ENCODE measurements at places on chromosomes 11 and 22. TPM values are rescaled to one million over a fixed set of nuclear protein-coding genes. Genes with fewer than 3 reads are reported as not detected.

- no peak for DNase-seq
- peaks cover 35% of the 10 kb centered on the region for H3K36me3 ChIP-seq
- no peak overlapping the region for H3K4me3 ChIP-seq
These were observed 78.9 kb downstream of the DBX1 start for GRCh38 chr11:20081336-20081735.

DNA sequence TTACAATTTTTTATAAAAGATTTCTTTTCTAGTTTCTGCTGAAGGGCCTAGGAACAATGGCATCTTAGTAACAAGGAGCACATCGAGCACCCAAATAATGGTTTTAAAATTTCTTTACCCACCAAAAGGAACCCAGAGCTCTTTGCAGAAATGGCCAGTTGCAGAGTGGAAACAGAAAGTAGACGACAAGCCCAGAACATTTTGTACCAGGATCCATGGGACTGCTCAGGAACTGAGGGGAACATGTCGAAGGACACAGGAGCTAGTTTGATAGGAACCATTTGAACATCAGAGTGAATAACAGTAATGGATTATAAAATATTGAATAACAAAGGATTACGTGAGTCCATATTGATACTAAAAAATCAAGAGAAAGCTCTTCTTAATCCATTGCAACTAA lies 17.3 kb downstream of the PANX1 start:
- H3K27ac ChIP-seq: no peak overlapping the region
- no peak overlapping the region for H3K4me3 ChIP-seq
- no peaks in the 10 kb centered on the region for H3K27me3 ChIP-seq
- no peaks in the 10 kb centered on the region for H3K36me3 ChIP-seq
- no peaks in the 10 kb centered on the region for H3K4me1 ChIP-seq

- H3K27me3 ChIP-seq: no peaks in the 10 kb centered on the region
- H3K27ac ChIP-seq: no peak overlapping the region
- H3K4me1 ChIP-seq: no peaks in the 10 kb centered on the region
- no peak overlapping the region for H3K4me3 ChIP-seq
- no peaks in the 10 kb centered on the region for H3K36me3 ChIP-seq
These were observed 213.7 kb upstream of the TBCEL start for GRCh38 chr11:120810251-120810650.

Gene BIK
- total RNA-seq: not detected

DNA sequence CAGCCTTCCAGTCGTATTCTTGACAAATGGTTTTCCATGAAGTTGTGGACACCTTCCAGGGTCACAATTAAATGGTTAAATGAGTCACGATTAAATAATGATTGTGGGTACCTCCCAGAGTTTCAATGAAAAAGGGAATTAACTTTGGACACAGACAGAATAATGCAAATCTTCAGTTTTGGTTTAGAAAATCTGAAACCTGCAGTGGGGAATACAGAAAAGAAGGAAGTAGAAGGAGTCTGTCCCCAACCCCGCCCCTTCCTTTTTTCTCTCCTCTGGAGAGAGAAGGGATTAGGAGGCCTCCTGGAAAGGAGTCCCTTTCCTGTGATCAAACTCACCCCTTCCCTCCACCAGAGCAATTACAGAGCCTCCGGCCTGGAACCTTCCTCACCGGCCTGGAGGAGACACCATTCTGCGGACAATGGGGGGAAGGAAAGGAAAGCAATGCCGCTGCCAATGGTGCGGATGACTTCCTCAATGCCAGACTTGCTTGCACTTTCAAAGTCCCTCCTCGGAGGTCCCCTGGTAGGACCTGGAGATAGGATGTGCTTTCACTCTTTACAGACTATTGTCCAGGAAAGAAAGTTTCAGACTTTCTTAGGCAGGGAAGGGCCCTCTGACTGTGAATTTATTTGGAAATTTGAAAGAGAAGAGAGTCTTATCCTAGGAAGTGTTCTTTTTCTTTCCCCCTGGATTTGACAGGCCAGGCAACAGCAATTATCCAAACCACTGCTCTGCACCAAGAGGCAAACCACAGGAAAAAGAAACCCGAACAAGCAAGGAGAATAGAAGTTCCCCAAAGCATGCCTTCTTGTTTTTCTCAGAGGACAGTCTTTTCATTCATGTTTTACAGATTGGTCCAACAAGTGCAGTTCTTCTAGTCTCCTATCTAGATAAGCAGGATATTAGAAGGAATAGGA lies 86.8 kb downstream of the PTPRJ start:
- no peak for DNase-seq
- no peak overlapping the region for H3K4me3 ChIP-seq
- no peaks in the 10 kb centered on the region for H3K4me1 ChIP-seq
- H3K27ac ChIP-seq: no peak overlapping the region
- H3K27me3 ChIP-seq: no peaks in the 10 kb centered on the region

GRCh38 chr11:77186302-77186701 lies 58.3 kb downstream of the MYO7A start:
- no peaks in the 10 kb centered on the region for H3K36me3 ChIP-seq
- H3K27ac ChIP-seq: no peak overlapping the region
- DNase-seq: no peak

GRCh38 chr11:74354036-74354435 lies 42.6 kb upstream of the P4HA3 start:
- peak overlapping the region; percentile 25 for H3K27ac ChIP-seq
- no peaks in the 10 kb centered on the region for H3K36me3 ChIP-seq
- no peak for DNase-seq

DNA sequence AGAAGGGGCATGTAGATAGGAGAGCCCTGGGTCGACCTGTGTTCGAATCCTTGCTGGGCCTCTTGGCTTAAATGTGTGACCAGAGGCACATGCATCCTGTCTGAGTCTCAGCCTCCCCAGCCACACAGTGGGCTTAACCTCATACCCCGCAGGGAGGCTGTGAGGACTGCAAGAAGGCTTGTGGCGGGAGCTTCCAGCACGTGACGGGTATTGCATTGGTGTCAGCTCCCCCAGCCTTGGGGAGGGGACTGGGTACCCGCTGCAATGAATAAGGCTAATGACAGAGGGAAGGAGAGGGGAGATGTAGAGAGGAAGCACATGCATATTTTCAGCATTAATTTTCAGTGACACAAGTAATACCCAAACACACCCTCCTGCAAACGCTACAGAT lies 8.1 kb downstream of the RASD2 start:
- H3K27ac ChIP-seq: no peak overlapping the region
- H3K27me3 ChIP-seq: no peaks in the 10 kb centered on the region
- H3K4me3 ChIP-seq: no peak overlapping the region

DNA sequence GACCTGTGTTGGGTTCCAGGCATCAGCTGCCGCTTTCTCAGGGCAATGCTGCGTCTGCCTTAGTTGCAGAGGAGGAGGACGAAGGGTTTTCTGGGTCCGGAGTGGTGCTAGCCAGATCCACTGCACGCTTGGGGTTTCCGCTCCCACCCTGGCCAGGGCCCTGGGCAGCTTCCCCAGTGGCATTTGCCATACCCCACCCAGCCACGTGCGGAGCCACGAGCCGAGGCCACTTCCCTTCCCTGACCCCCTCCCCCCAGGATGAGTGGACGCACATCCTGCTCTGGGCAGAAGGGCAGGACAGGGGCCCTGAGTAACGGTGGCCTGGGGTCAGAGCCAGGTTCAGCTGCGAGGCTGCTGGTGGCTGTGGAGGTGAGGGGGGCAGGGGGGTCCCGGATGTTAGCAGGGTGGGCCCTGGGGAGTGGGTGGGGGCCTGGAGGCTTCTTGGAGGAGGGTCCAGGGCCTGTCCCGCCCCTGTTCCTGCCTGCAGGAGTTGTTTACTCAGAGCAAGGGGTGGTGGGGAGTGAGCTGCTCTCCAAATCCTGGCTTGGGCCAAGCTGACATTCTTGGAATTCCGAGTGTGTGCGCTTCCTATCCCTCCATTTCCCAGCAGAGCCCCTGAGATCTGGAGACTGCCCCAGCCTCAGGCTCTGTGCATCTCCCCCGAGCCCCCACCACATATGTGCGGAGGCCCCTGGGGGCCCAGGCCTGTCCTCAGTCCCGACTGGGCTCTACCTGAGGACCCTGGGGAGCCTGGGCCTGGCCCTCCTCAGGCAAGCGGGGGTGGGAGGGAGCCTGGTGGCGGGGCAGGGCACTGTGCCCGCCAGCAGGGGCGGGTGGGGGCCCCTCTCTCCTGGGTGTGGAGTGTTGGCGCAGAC lies 1.4 kb downstream of the TSPAN4 start:
- DNase-seq: peak; percentile 98
- H3K27ac ChIP-seq: peak overlapping the region; percentile 69
- peak overlapping the region; percentile 73 for H3K4me3 ChIP-seq
- no peaks in the 10 kb centered on the region for H3K27me3 ChIP-seq
- no peaks in the 10 kb centered on the region for H3K4me1 ChIP-seq

DNA sequence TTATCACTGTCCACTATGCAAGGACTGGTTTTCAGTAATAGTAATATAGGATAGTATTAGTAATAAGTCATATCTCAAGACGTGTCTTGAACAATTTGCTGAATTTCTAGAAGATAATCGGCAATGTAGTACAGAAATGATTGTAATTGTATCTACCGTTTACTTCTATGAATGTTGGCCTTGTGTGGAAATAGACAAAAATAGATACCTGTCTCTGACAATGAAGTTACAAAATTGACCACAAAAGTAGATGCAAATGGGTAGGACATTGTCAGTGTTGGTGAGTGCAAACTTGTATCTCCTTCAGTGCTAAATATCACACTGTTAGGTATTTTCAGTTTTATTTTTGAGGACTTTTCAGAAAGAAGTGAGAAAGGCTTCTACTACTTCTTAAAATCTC lies 43.1 kb downstream of the SVIP start:
- no peak for DNase-seq
- H3K4me3 ChIP-seq: no peak overlapping the region
- H3K36me3 ChIP-seq: no peaks in the 10 kb centered on the region
- H3K27ac ChIP-seq: no peak overlapping the region
- H3K4me1 ChIP-seq: no peaks in the 10 kb centered on the region
- H3K27me3 ChIP-seq: no peaks in the 10 kb centered on the region

Gene MYO7A
- 11.6 TPM for total RNA-seq

DNA sequence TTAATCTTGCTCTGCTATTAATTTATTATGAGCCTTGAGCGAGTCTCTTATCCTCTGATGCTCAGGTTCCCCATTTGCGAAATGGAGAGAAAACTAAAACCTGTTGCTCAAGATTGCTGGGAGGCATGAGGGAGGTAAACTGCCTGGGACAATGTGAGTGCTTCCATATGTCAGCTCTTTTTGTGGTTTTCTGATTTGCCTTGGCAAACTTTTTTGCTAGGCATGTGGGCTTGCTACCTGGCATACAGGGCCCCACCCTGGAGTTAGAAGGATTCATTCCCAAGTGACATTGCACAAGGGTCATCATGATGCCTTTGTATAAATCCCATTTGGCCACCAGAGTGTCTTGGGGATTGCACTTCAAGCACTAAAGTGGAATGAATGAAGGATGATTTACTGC lies 22.4 kb downstream of the TSPAN18 start:
- no peaks in the 10 kb centered on the region for H3K36me3 ChIP-seq
- H3K4me3 ChIP-seq: no peak overlapping the region
- no peaks in the 10 kb centered on the region for H3K27me3 ChIP-seq
- no peak overlapping the region for H3K27ac ChIP-seq

DNA sequence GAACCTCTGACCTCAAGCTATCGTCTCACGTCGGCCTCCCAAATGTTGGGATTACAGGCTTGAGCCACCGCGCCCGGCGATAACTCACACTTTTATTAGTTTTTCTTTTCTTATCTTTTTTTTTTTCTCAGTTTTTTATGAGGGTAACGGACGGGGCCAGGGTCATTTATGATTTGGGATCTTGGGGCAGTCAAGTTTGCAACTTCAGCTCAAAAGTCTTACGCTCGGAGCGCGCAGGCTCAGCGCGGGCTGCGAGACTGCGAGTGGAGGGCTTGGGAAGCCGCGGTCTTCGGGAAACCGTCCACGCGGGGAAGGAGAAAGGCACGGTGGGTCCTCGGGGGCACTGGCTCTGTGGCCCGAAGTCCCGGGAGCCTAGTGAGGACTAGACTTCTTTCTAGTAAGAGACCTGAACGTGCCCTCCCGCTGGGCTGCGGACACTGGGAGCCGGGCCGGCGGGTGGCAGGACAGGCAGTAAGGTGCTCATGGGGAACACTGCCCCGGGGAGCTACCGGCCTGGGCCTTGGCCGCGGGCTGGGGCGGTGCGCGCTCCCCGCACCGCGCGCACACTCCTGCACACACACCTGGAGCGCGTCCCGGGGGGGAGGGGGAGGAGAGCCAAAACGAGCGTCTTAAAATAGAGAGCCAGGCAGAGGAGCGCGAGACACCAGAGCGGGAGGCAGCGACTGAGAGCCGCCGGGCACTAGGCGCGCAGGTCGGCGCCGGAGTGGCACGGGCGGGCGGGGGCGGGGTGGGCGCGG lies 476 bp upstream of the BARX2 start:
- no peak overlapping the region for H3K27ac ChIP-seq
- H3K4me1 ChIP-seq: no peaks in the 10 kb centered on the region
- no peaks in the 10 kb centered on the region for H3K27me3 ChIP-seq
- H3K36me3 ChIP-seq: no peaks in the 10 kb centered on the region

DNA sequence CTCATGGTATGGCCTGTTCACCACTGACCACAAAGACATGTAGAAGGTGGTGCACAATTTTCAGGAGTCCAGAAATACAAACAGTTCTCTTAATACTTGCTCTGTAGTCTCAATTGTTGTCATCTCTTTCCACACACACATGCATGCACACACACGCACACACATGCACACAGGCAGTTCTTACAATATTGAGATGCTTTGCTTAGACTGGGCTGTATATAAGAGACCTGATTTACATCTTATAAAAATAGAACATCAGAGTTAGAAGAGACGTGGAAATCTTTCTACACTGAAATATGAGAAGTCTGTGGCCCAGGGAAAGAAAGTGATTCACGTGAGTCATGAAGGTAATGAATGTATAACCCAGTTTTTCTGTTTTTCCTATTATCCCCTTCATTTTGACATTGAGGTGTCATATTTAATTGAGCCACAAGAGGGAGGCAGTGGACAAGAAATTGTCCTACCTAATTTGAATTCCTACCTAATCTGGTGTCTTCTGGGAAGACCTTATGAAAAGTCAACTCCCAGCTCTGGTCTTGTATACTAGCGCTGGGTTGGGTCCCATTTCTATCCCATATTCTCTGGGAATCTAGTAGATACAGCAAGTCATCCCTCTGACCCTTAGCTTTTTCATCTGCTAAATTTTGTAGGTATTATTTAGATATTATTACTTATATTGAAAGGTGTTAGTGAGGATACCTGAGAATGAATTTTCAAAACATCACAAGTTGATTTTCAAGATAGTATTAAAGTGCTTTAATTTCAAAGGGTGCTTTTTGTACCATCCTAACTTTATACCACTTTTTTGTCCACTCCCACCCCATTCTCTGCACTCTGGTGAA lies 14.9 kb upstream of the MS4A4A start:
- H3K36me3 ChIP-seq: no peaks in the 10 kb centered on the region
- no peaks in the 10 kb centered on the region for H3K4me1 ChIP-seq
- no peak overlapping the region for H3K4me3 ChIP-seq
- H3K27ac ChIP-seq: no peak overlapping the region
- peaks cover 3% of the 10 kb centered on the region for H3K27me3 ChIP-seq
- DNase-seq: no peak

GRCh38 chr11:85718126-85718943 lies 32.3 kb upstream of the CCDC89 start:
- H3K27me3 ChIP-seq: no peaks in the 10 kb centered on the region
- no peaks in the 10 kb centered on the region for H3K36me3 ChIP-seq
- H3K4me3 ChIP-seq: no peak overlapping the region
- peaks cover 3% of the 10 kb centered on the region for H3K4me1 ChIP-seq

- no peaks in the 10 kb centered on the region for H3K27me3 ChIP-seq
- no peak overlapping the region for H3K4me3 ChIP-seq
- DNase-seq: no peak
- H3K4me1 ChIP-seq: no peaks in the 10 kb centered on the region
- H3K36me3 ChIP-seq: no peaks in the 10 kb centered on the region
These were observed 61.6 kb downstream of the STK33 start for GRCh38 chr11:8532475-8532874.

Gene C1QTNF4
- total RNA-seq: 2.3 TPM

All from aorta (tissue), 5 donors.